Heart left ventricle (tissue), 16 donors: ENCODE measurements at places on chromosomes 16 and 17.

DNA sequence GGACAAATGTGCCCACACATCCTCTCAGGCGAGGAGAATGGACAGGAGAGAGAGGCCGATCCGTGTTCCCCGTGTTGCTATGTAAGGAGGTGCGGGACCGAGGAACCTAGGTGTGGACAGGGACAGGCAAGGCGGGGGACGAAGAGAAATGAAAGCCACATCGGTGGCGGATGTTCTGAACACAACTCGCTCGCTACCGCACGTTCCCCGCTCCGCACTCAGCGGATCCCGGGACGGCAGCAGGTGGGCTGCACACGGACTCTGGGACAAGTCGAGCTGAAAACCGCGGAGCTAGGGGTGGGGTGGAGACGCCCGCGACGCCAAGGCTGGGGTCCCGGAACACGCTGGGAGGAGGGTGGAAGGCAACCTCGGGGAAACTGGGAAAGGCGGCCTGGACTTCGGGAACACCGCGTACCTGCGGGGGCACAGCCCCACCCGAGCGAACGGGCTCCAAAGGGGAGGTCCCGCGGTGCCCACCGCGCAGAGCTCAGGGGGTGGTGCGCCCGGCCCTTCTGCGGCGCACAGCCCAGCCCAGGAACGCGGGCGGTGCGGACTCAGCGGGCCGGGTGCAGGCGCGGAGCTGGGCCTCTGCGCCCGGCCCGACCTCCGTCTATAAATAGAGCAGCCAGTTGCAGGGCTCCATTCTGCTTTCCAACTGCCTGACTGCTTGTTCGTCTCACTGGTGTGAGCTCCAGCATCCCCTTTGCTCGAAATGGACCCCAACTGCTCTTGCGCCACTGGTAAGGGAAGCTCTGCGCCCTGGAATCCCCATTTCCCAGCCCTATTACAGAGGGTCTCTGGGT, at the start of gene MT1E:
MT1E (plus strand) TSS at position 642 of the 803 bp plus-strand sequence; CDS start at position 713, 71 bp downstream.
- peak; percentile 82 for DNase-seq

DNA sequence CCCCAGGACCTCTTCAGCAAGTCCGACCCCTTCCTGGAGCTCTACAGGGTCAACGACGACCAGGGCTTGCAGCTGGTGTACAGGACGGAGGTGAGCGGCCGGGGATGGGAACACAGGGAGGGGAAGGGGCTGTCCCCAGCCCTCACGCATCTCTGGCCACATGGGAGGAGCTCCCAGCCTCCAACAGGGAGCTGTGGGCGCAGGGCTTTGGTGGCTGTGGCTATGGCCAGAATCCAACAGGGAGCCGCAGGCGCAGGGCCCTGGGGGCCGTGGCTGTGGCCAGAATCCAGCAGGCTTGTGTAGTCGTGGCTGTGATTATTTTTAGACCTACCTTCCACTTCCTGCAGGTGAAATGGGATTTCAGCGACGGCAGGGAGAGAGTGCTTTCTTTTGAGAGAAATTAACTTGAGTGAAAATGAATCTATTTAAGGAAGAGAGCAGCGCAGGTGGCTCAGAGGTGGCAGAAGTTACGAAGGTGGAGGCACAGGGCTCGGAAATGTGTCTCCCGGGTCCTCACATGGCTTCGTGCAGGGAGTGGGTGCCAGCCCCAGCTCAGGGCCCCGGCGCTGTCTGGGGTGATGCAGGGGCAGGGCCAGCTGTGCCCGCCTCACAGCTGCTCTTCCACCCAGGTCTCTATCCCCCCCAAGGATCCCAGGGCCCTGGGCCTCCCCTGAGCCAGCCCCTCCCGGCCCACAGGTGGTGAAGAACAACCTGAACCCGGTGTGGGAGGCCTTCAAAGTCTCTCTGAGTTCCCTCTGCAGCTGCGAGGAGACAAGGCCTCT, 9.4 kb downstream of the CPNE7 start:
- no peak for DNase-seq

GRCh38 chr16:72473631-72474030, 301.7 kb upstream of the PMFBP1 start:
- no peak for DNase-seq

GRCh38 chr16:80208743-80209142, 332.1 kb upstream of the DYNLRB2 start:
- DNase-seq, result no peak

GRCh38 chr17:59004338-59005111, 102.2 kb downstream of the TRIM37 start:
- DNase-seq, result no peak

GRCh38 chr17:6100146-6100545, 30.0 kb downstream of the WSCD1 start:
- DNase-seq, result no peak

GRCh38 chr17:83093506-83093905, 14.1 kb downstream of the METRNL start:
- DNase-seq, result no peak

DNA sequence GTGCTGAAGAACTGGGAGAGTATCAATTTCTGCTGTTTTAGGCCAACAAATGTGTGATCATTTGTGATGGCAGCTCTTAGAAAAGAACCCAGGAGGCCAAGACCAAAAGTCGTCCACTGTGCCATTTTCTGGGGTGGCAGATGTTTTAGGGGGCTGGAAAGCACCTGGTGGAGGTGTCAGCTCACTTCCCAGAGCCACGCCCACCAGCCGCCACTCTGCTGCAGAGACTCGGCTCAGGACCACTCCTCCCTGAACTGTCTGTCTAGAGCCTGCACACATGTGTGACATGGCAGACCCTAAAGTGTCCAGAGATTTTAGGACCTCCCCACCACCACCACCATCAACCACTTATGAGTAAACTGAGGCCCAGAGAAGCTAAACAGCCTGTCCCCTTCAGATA, 23.9 kb upstream of the RPL38 start:
- no peak for DNase-seq

DNA sequence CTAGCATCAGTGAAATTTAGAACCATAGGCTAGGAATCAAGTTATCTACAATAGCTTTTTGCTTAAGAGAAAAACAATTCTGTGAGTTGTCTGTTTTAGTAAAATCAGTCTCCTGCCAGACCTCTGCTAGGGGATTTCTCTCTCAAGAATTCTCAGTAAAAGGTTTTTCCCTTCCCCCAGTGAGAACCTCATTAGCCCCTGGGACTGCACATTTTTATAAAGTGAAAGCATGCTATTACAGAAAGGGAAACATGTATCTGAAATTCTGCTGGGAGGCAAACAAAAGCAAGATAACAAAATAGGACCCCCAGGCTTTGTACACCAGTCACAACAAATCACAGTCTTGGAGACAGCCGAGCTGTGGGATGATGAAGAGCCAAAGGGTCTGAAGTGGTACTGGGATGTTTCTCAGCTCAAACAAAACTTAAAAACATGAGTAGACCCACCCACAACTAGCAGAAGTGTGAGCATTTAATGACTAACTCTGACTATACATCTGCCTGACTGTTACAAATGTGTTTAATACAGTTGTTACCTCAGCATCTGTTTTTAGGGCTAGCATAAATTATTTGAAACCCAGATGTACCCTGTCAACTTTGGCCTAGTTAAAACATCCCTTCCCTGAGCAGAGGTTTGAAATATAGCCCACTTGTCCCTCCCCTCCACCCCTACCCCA, 20.0 kb upstream of the GLG1 start:
- no peak for DNase-seq

GRCh38 chr17:5874486-5874885, 195.7 kb upstream of the WSCD1 start:
- DNase-seq, result no peak
